ENCODE measurements at places on chromosomes 16 and 17. TPM values are rescaled to one million over a fixed set of nuclear protein-coding genes. Genes with fewer than 3 reads are reported as not detected.

GRCh38 chr17:81890447-81891302 lies 711 bp downstream of the ALYREF start:
- H3K4me3 ChIP-seq: peak overlapping the region; percentile 93
- peaks cover 24% of the 10 kb centered on the region for H3K36me3 ChIP-seq
- no peaks in the 10 kb centered on the region for H3K27me3 ChIP-seq
- peak overlapping the region; percentile 86 for H3K27ac ChIP-seq
- no peak for DNase-seq

DNA sequence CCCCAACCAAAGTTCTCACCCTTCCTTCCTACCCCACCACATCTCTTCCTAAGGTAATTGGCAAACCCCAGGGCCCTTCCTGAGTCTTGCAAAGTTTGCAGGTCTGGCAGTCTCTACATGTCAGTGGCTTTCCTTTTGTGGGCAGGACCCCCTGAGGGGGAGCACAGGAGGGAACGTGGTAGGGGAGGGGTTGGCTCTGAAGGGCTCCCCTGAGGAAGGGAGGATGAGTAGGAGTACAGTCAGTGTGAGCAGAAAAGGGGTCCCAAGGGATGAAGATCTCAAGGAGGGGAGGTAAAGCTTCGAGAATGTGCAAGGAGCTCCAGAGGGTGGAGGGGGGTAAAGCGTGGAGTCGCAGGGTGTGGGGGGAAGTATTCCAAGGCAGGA lies 206.9 kb downstream of the RAB11FIP4 start:
- no peak overlapping the region for H3K27ac ChIP-seq
- H3K4me3 ChIP-seq: no peak overlapping the region
- no peak for DNase-seq
- peaks cover 13% of the 10 kb centered on the region for H3K4me1 ChIP-seq
- no peaks in the 10 kb centered on the region for H3K36me3 ChIP-seq

Gene C16orf89
- not detected for total RNA-seq

Gene NPIPB13
- total RNA-seq: 50.6 TPM

- no peak overlapping the region for H3K27ac ChIP-seq
- no peak overlapping the region for H3K4me3 ChIP-seq
- no peaks in the 10 kb centered on the region for H3K4me1 ChIP-seq
These were observed 182.7 kb downstream of the ZFHX3 start for GRCh38 chr16:72865258-72865657.

GRCh38 chr16:72751076-72751475 lies 296.9 kb downstream of the ZFHX3 start:
- H3K27me3 ChIP-seq: no peaks in the 10 kb centered on the region
- no peak for DNase-seq
- H3K4me3 ChIP-seq: no peak overlapping the region
- no peak overlapping the region for H3K27ac ChIP-seq
- H3K4me1 ChIP-seq: no peaks in the 10 kb centered on the region

DNA sequence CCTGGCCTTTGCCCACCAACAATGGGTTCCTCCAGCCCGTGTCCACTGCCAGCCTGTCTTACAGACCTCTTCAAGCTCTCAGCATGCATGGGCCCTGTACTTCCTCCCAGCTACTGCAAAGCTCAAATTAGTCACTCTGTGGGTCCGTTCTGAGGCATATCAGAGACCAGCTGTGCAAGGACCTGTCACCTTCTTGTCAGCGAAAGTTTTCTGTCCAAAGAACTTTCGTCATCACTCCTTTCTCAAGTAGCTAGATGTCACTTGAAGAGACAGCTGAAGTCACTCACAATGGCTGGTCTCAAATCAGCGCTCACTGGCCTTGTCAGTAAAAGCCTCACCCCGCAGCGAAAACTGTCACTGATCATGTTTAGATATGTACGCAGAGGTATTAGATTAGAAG lies 91.4 kb upstream of the DYNLRB2 start:
- no peak overlapping the region for H3K27ac ChIP-seq
- H3K4me3 ChIP-seq: no peak overlapping the region
- no peaks in the 10 kb centered on the region for H3K36me3 ChIP-seq
- peaks cover 17% of the 10 kb centered on the region for H3K27me3 ChIP-seq
- H3K4me1 ChIP-seq: no peaks in the 10 kb centered on the region

GRCh38 chr16:15958703-15959348 lies 9.4 kb downstream of the ABCC1 start:
- peaks cover 18% of the 10 kb centered on the region for H3K36me3 ChIP-seq
- peak overlapping the region; percentile 94 for H3K27ac ChIP-seq
- no peaks in the 10 kb centered on the region for H3K27me3 ChIP-seq

Gene HOXB5
- 0.70 TPM for total RNA-seq

GRCh38 chr17:917941-918740 lies 61.4 kb downstream of the NXN start:
- DNase-seq: no peak
- no peaks in the 10 kb centered on the region for H3K36me3 ChIP-seq
- no peak overlapping the region for H3K27ac ChIP-seq

DNA sequence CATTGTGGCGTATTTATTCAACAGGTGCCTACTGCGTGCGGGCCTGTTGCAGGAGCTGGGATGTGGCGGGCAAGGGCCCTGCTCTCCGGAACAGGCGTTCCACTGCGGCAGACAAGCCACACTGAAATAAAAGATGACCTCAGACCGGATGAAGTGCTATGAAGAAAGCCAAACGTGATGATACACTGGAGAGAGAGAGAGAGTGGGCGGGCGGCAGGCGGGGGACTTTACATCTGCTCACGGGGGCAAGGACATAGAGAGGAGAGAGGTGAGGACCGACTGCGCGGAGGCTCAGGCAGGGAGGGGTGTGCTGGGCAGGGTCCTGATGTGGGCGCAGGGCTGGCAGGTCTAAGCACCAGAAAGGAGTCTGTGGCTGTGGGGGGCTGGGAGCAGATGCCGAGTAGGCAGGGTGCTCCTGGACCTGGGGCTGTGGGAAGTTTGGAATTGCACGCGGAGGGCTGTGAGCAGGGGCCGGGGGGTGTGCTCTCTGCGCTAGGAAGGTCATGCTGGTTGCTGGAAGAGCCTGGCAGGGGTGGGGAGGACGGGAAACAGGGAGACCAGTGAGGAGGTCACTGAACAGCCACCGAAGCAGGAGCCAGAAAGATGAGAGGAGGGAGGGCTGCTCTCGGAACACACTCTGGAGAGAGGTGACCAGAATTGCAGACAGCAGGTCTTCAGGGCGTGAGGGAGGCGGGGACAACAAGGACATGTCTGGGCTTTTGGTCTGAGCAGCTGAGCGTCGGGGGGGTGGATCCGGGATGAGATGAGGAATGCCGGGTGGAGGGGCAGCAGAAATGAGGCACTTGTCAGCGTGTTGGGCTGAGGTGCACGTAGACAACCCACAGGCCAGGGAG lies 9.9 kb downstream of the MXRA7 start:
- peak overlapping the region; percentile 72 for H3K4me3 ChIP-seq
- H3K36me3 ChIP-seq: no peaks in the 10 kb centered on the region
- H3K27ac ChIP-seq: no peak overlapping the region
- DNase-seq: peak; percentile 44

DNA sequence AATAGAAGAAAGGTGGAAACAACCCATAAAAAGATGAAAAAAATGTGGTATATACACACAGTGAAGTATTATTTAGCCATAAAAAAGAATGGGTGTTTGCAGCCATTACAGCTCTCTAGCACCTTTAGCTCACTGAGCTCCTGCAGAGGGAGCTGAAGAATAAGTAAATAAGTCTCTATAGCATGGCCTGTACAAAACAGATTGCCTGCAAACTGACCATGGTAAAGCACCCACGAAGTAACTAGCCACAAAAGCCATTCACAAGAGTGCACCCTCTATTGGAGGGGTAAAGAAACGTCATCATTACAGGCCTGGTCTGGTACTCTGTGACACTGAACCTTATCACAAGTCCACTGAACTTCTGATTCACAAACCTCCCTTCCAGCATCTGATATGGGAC lies 76.3 kb downstream of the USP32 start:
- H3K4me1 ChIP-seq: peaks cover 28% of the 10 kb centered on the region
- no peak for DNase-seq
- no peaks in the 10 kb centered on the region for H3K27me3 ChIP-seq
- no peaks in the 10 kb centered on the region for H3K36me3 ChIP-seq
- H3K4me3 ChIP-seq: no peak overlapping the region

Gene KRT24
- not detected for total RNA-seq

Gene KRT36
- not detected for total RNA-seq

Gene FNDC8
- total RNA-seq: not detected

Gene P2RX5
- total RNA-seq: 2,596 TPM

Gene IL17C
- 1.0 TPM for total RNA-seq

- H3K4me1 ChIP-seq: no peaks in the 10 kb centered on the region
- no peaks in the 10 kb centered on the region for H3K27me3 ChIP-seq
- no peak overlapping the region for H3K4me3 ChIP-seq
- H3K27ac ChIP-seq: no peak overlapping the region
These were observed 22.7 kb upstream of the KCNJ12 start for GRCh38 chr17:21353326-21354010.

- peaks cover 19% of the 10 kb centered on the region for H3K36me3 ChIP-seq
- H3K27ac ChIP-seq: no peak overlapping the region
- no peaks in the 10 kb centered on the region for H3K27me3 ChIP-seq
- peaks cover 11% of the 10 kb centered on the region for H3K4me1 ChIP-seq
- H3K4me3 ChIP-seq: no peak overlapping the region
- no peak for DNase-seq
These were observed 99.4 kb upstream of the CACNG3 start for GRCh38 chr16:24156777-24157176.

Gene ALOX15B
- total RNA-seq: not detected

GRCh38 chr17:28100251-28100650 lies 57.8 kb downstream of the NLK start:
- no peaks in the 10 kb centered on the region for H3K4me1 ChIP-seq
- no peaks in the 10 kb centered on the region for H3K27me3 ChIP-seq
- no peak overlapping the region for H3K27ac ChIP-seq
- H3K4me3 ChIP-seq: no peak overlapping the region

- H3K4me3 ChIP-seq: no peak overlapping the region
- no peak for DNase-seq
- H3K27ac ChIP-seq: no peak overlapping the region
- H3K4me1 ChIP-seq: peaks cover 15% of the 10 kb centered on the region
- peaks cover 3% of the 10 kb centered on the region for H3K36me3 ChIP-seq
- H3K27me3 ChIP-seq: peaks cover 28% of the 10 kb centered on the region
These were observed 36.0 kb downstream of the ATP6V0A1 start for GRCh38 chr17:42494673-42495072.

GRCh38 chr16:69131167-69131838 lies 1.1 kb downstream of the CHTF8 start:
- H3K36me3 ChIP-seq: peaks cover 15% of the 10 kb centered on the region
- no peak for DNase-seq
- peak overlapping the region; percentile 92 for H3K4me3 ChIP-seq
- H3K4me1 ChIP-seq: peaks cover 42% of the 10 kb centered on the region

DNA sequence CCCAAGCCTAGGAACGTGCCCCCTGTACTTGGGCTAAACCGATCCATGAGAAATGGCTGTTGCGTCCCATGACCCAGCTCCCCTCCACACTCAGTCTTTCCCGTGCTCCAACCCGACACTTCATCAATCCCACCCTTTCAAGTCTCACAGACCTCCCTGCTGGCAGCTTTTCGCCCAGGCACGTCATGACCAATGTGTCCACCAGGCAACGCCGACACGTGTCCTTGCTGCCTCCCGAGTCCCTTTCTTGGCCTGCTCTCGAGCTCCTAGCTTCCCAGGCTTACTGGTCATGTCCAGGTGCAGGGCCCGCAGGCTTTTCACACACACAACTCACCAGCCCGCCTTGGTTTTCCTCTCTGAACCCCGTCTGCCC lies 12.2 kb downstream of the MNT start:
- H3K27me3 ChIP-seq: no peaks in the 10 kb centered on the region
- peaks cover 25% of the 10 kb centered on the region for H3K4me1 ChIP-seq
- H3K27ac ChIP-seq: peak overlapping the region; percentile 77

Gene CLN3
- 38.1 TPM for total RNA-seq

DNA sequence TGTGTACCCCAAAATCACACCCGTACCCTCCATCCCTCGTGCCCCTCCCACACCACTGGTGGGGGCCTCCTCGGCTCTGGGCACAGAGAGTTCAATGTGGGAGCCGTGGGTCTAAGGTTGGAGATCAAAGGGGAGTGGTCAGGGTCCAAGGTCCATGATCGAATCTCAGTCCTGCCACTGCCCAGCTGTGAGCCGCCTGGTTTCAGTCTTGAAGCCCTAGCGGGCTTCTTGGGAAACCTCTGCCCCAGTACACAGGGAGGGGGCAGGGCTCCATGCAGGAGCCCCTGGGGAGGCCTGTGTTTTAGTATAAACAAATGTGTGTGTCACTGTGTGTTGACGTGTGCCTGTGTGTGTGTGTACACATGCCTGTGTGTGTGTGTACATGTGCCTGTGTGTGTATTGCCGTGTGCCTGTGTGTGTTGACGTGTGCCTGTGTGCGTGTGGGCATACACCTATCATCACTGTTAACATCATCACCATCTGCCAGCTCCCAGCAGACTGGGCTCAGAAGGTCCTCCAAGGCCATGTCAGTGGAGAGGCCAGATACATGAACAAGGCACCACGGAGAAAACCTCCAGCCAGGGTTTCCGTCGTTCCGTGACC lies 26.5 kb upstream of the ZNF469 start:
- no peaks in the 10 kb centered on the region for H3K36me3 ChIP-seq
- H3K4me3 ChIP-seq: no peak overlapping the region
- H3K27ac ChIP-seq: no peak overlapping the region
- H3K27me3 ChIP-seq: no peaks in the 10 kb centered on the region
- no peak for DNase-seq

DNA sequence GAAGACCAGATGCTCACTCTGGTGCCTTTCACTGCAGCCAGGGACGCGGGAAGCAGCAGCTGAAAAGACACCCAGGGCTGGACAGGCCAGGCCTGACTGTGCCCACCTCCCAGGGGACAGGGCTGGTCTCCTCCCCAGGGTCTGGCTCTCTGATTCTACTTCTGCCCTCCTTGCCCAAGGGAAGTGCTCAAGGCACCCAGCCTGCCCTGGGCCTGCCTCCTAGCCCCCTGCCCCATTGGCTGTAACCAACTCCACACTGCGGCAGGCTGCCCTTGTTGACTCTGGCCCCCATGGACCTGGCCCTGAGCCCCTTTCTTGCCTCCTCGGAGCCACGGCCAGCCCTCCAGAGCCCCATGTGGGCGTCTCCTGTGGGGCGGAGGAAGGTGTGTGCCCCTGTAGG lies 212.5 kb downstream of the NTN1 start:
- H3K36me3 ChIP-seq: no peaks in the 10 kb centered on the region
- no peaks in the 10 kb centered on the region for H3K27me3 ChIP-seq
- H3K4me1 ChIP-seq: no peaks in the 10 kb centered on the region
- DNase-seq: no peak
- H3K4me3 ChIP-seq: no peak overlapping the region
- H3K27ac ChIP-seq: no peak overlapping the region

Gene BAIAP3
- total RNA-seq: 0.17 TPM

Gene NSF
- total RNA-seq: 62.3 TPM

GRCh38 chr16:65895906-65896305 lies 470.6 kb upstream of the CDH5 start:
- no peak overlapping the region for H3K4me3 ChIP-seq
- DNase-seq: no peak
- no peak overlapping the region for H3K27ac ChIP-seq
- H3K27me3 ChIP-seq: peaks cover 18% of the 10 kb centered on the region
- no peaks in the 10 kb centered on the region for H3K36me3 ChIP-seq

- DNase-seq: no peak
- no peak overlapping the region for H3K4me3 ChIP-seq
- H3K27ac ChIP-seq: no peak overlapping the region
- H3K36me3 ChIP-seq: no peaks in the 10 kb centered on the region
- no peaks in the 10 kb centered on the region for H3K27me3 ChIP-seq
These were observed 3.8 kb upstream of the CBFB start for GRCh38 chr16:67025210-67025550.

All from natural killer cell treated with Interleukin-12 subunit alpha and Interleukin-12 subunit beta and Interleukin-15 and Interleukin-18, amount 100 ng/mL, for 72 hours (primary cell).